ENCODE measurements at places on chromosomes 4 and X.

GRCh38 chrX:121245763-121246162 is 198.4 kb downstream of the GLUD2 start:
- no peak for DNase-seq

GRCh38 chrX:44937606-44938005 is 64.6 kb downstream of the KDM6A start:
- DNase-seq: no peak

DNA sequence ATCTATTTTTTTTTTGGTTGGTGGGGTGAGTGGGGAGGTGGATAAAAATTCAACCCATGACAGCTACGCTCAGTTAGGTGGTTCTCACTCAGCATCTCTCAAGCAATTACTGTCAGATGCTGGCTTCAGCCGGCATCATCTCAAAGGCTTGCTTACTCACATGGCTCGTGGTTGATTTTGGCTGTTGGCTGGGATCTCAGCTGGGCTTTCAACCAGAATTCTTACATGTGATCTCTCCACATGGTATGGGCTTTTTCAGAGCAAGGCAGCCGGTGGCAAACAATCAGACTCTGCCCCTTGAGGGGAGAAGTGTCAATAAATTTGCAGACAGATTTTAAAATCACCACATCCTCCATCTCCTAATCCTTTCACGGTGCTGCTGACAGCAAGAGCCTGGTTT is 47.2 kb downstream of the SLC34A2 start:
- no peak for DNase-seq

DNA sequence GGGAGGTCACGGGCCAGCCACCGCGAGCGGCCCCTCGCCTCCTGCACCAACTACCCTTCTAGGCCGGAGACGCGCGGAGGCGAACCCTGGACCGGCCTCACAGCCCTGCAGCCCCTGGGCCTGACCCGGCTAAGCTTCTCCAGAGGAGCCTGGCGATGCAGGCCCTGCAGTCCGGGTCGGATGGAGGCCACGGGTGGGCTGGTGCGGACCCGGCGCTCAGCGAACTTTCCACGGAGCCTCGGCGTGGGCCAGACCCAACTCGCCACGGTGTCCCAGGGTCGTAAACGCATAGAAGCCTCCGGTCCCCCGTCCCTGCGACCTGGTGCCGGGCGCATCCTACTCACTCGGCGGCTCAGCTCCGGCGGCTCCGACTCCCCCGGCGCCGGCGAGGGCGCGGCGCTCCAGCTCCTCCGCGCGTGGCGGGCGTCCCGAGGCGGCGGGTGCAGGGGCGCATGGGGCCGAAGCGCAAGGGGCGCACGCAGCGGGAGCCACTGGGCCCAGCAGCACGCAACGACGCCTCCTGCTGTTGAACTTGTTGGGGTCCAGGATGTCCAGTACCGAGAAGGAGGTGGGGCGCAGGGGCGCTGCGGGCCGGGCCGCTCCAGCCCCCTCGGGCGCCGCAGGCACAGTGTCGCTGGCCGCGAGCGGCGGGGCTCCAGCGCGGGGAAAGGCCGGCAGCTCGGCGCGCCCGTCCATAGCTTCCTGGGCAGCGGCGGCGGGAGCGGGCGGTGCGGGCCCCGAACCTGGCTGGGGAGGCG is 427 bp downstream of the NKX1-1 start:
- no peak for DNase-seq

- no peak for DNase-seq
Observed at GRCh38 chr4:79653871-79654270, 245.8 kb upstream of the GK2 start.

DNA sequence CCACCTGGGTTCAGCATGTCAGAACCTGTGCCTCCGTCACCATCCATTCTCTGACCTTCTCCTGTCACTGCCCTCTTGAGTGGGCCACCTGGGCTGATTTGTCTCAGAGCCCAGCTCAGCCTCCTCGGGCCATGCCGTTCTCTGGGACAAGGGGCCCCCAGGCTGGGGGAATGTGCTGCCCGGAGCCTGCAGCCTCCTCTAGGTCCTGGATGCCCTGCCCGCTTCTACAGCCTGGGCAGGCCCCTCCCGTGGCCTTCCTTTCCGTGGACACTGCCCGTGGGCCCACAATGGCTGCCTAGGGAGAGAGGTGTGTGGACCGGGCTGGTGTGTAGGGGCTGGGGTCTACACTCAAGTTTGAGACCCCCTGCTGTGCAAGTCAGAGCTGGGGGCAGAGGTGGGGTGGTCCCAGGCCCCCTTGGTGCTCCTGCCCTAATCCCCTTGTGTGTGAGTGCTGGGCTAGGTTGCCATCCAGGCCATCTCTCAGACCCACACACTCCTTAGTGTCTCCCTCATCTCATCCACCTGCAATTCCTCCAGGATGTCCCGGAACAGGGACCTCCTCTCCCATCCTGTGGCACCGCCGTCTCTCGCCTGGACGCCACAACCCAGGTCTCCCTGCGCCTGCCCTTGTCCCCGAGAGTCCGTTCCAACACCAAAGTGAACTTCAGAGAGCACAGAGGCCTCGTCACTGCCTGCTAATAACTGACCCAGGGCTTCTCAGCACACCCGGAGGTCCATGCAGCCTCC is 12.4 kb downstream of the PSAPL1 start:
- DNase-seq: no peak

DNA sequence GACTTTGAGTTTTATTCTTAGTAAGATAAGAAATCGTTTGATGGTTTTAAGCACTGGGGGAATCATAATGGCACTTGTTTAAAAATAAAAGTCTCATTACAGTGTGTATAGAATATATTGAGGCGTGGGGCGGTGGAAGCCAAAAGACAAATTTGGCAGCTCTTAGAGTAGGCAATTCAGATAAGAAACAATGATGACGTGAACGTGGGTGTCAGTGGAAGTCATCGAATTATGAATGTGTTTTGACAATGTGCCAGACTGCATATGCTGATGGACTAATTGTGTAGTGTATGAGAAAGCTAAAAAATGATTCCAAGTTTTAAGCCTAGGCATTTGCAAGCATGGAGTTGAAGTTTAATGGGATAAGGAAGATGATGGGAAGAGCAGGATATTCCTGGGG is 35.8 kb downstream of the SPANXD start:
- DNase-seq: no peak

- no peak for DNase-seq
Observed at GRCh38 chr4:72900952-72901351, 168.6 kb downstream of the COX18 start.

- no peak for DNase-seq
Observed at GRCh38 chr4:152165846-152166245, 370.0 kb downstream of the FBXW7 start.

- DNase-seq: no peak
Observed at GRCh38 chr4:185115827-185116232, 27.2 kb upstream of the SLC25A4 start.

GRCh38 chr4:185242749-185243533 is 33.5 kb downstream of the SNX25 start:
- DNase-seq: no peak

DNA sequence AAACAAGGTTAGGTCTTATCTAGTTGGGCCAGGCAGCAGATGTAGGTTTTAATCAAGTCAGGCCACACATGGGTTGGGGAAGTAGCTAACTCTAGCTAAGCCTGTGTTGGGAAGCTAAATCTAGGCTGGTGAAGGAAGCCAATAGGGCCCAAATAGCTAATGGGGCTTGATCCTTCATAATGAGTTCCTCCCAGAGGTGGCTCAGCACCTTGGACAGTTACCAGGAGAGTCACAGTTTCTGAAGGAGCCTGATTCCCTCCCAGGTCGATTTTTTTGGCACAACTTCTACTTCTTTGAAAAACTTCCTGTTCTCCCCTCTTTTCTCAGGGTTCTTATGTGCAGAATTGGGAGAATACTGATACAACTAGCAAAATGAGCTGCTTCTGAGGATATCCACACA is 242.5 kb upstream of the PRPS2 start:
- no peak for DNase-seq

DNA sequence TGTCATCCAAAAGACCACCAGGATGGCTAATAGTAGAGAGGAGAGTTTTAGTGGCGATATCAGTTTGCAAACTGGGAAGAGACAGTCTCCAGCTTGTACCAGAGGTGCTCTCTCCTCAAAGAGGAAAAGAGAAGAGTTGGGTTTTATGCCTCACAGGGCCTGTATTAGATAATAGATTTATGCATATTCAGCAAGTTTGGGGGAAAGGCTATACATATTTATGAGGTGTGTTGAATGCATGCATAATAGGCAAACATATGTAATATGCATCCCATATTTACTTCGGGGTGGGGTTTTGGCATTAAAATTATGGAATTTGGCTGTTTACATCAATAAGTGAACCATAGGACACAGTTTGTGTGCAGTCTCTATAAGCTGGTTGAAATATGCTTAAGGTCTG is 22.8 kb upstream of the ADGRL3 start:
- no peak for DNase-seq

All from stimulated activated CD4-positive, alpha-beta T cell treated with anti-CD3 and anti-CD28 coated beads, Interleukin-15, amount 100 ng/mL, for 48 hours (primary cell).